ENCODE measurements at places on chromosomes 16 and 17. TPM values are rescaled to one million over a fixed set of nuclear protein-coding genes. Genes with fewer than 3 reads are reported as not detected.

PRRT2 gene
- total RNA-seq = 5.2 TPM

HEATR9 gene
- total RNA-seq = not detected

KCNH6 gene
- not detected for total RNA-seq

DNA sequence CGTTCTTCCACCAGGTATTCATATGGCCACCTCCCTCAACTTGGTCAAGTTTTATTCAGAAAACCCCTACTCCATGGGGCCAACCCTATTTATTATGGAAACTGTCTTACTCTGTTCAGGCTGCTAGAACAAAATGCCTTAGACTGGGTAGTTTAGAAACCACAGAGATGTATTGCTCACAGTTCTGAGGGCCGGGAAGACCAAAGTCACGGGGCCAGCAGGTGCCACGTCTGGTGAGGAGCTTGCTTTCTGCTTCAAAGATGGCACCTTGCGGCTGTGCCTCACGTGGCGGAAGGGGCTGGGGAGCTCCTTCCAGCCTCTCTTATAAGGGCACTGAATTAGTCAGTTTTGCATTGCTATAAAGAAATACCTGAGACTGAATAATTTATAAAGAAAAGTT is 74.3 kb downstream of the AXIN2 start:
- no peak for DNase-seq

MLYCD gene
- 4.4 TPM for total RNA-seq

DNA sequence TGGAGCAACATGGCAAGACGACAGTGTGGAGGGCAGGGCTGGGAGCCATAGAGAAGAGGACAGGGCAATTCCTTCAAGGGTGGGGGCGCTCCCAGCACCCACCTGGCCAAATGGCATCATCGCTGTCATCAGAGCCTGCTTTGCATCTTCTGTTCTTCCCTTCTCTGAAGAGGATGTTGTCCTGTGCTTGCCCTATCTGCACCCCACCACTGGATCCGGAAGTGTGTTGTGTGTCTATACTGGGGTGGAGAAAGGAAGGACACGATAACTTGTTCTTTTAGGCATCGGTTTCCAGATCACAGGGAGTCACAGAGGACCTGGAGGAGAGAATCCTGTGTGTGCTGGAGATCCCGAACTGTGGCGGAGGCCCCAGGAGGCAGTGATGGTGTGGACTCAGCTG is 25.7 kb upstream of the ANKRD40CL start:
- DNase-seq = no peak

GNG13 gene
- not detected for total RNA-seq

DNA sequence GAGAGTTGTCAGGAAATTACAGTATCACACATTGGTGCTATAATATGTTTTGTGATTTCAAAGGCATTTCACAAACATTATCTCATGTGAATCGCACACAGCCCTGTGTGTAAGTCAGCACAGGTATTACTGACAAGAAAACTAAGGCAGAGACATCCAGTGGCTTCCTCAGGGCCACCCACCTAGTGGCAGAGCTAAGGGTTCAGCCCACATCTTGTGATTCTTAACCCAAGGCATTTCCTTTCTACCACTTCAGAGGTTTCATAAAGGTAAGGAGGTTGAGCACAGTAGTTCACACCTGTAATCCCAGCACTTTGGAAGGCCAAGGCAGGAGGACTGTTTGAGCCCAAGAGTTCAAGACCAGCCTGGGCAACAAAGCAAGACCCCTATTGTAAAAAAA is 58.2 kb downstream of the STX8 start:
- DNase-seq = no peak

P2RX5 gene
- total RNA-seq = 0.18 TPM

LGALS9B gene
- total RNA-seq = not detected

- DNase-seq = no peak
These were observed 8.6 kb upstream of the TSPOAP1 start for GRCh38 chr17:58337210-58337599.

- no peak for DNase-seq
These were observed 4.1 kb downstream of the SMTNL2 start for GRCh38 chr17:4588391-4588790.

GRCh38 chr17:56309897-56310296 is 156.6 kb downstream of the ANKFN1 start:
- DNase-seq = no peak

GRCh38 chr17:520447-521182 is 168.0 kb upstream of the RPH3AL start:
- DNase-seq = no peak

GRCh38 chr17:32563583-32563982 is 76.8 kb downstream of the CDK5R1 start:
- DNase-seq = no peak

MEFV gene
- not detected for total RNA-seq

Data from chondrocyte (in vitro differentiated cells).